CD4-positive, alpha-beta memory T cell (primary cell): ENCODE measurements at places on chromosomes 5 and 9.

GRCh38 chr5:132258102-132259068 is 889 bp downstream of the PDLIM4 start:
- no peak for DNase-seq

GRCh38 chr5:115124741-115125140 is 45.0 kb downstream of the TRIM36 start:
- no peak for DNase-seq

DNA sequence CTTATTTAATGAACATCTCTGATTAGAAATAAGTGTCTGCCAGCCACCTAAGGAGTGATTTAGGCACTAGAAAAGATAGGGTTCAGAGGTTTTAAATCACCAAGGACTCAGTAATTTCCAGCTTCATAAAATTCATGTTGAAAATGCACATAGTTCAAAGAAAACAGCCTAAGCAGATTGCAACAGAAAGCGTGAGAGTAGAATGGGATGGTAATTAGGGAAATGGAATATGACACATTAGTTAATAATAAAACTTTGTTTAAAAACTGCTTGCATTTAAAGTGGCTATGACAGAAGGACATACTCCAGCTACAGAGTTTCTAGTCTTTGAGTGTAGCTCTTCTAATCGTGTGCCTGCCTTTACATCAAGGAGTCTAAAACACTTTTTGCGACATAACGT is 490.8 kb downstream of the TLE4 start:
- no peak for DNase-seq

GRCh38 chr5:119515192-119515591 is 62.9 kb downstream of the HSD17B4 start:
- DNase-seq = no peak

- no peak for DNase-seq
These were observed 410.2 kb downstream of the ACTL7B start for GRCh38 chr9:108445431-108446071.

DNA sequence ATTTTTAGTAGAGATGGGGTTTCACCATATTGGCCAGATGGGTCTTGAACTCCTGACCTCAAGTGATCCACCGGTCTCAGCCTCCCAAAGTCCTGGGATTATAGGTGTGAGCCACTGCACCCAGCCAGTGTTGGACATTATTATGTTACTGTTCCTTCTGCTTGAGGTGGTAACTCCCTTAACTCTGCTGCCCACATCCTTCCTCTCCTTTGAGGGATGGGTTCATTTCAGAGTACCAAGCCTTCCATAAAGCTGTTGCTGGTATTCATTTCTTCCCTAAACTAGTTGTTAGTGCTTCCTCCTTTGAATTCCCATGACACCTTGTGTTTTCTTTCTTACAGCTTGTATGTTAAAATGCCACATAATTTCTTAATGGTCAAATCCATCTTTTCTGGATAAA is 54.0 kb downstream of the CTNNA1 start:
- DNase-seq = no peak

DNA sequence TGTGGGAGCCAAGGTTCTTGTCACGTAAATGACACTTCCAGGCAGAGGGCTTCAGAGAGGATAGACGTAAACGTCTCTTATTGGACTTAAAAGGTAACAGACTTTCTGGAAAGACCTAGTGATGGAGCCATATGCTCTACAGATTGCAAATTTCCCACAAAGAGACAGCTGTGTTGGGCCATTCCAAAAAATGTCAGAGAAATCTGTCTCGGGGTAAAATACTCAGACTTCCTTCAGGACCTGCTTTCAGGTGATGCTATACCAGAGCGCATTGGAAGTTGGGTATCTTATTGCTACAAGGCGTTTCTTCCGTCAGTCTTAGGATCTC is 29.2 kb downstream of the PROP1 start:
- no peak for DNase-seq

GRCh38 chr9:36991516-36992134 is 42.4 kb downstream of the PAX5 start:
- no peak for DNase-seq

DNA sequence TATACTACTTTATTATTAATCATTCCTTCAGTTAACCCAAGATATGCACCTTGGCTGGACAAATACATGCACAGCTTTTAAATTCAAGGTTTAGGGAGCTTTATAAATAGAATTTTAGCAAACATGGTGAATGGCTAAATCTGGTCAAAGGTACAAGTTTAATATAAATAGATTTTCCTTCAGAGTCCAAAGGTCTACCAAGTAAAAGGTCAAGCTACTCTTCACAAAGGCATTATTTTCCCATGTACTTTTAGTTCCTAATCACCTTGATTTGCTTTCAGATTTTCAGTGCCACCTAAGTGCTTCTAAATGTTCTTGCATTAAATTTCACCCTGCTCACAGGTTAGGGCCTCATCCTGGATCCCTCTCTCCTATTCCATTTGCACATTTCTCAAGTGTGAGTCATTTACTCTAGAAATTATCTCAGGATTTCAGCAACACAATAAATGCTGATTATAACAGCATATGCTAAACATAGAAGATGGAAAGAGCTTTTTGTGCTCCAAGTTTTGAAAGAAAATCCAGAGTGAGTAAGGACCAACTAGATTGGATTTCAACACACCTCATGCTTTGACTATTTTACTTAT is 459.4 kb upstream of the ITGA1 start:
- DNase-seq = no peak

GRCh38 chr5:72126796-72127195 is 19.5 kb downstream of the MAP1B start:
- DNase-seq = no peak

DNA sequence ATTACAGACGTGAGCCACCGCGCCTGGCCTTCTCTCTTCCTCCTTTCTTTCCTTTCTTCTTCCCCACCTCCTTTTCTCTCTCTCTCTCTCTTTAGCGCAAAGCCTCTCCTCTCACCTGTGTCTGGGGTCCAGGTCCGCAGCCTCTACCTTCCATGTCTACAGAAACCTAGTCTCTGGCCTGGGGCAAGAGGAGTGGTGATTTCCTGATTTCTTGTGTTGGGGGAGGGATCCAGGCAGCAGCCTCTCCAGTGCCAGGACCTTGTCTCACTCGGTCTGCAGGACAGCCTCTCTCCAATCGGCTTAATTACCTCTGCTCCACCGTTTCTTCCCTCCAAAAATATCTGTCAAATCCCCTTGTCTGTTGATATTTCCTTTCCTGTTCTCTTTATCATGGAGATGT is 16.1 kb upstream of the FAM120A start:
- DNase-seq = no peak

DNA sequence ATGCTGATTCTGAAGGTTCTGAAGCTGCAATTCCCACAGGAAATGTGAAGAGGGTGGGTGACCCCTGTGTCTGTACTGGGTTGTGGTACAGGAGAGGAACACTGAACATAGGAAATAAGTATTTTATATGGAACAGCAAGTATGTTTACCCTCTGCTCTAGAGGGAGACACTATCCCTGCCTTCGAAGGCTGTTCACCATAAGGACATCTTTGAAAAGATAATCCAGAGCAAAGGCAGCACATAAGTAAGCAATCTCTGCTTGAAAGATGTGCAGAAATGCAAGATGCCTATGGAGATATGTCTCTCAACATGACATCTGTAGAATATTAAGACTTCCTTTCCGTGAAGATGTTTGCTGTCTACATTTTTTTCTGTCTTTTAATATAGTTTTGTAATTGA is 184.4 kb upstream of the EFNA5 start:
- no peak for DNase-seq

DNA sequence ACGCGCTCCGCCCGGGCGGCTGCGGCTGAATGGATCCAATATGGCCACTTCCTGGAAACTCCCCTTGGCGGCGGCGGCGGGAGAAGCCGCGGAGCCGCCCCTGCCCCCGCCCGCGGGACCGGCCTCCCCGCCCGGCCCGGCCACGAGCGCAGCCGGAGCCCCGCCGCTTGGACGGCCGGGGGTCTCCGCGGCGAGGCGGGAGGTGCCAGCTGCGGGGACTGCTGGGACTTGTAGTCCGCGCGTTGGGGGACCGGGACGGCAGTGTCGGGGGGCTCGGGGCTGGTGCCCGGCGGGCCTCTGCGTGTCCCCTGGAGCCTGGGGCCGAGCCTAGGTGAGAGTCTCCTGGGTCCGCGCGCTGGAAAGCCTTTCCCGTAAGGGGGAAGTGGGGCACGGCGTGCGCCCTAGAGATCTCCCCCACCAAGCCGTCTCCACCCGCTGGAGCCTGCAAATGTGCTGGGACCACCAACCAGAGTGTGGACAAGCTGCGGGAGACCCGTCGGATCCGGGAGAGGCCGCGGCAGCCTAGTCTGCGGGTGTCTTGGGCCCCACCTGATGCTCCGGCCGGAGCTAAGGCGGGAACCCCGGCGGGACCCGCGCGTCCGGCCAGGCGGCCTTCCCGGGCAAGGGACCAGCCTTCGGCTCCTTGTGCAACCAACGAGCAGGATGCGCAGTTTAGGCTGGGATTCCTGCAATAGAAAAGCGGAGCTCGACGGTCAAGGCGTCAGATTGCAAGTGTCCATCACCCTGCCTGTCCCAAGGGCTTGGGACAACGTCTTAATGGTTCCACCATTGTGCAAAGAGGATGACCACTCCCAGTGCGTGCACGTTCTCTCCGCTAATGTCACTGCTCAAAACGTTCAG is at the start of gene SEPTIN8:
TSS of gene SEPTIN8 (minus strand) at position 31 of the 861 bp plus-strand sequence. CDS start 102 bp downstream, outside the sequence.
- DNase-seq = peak; percentile 51

DNA sequence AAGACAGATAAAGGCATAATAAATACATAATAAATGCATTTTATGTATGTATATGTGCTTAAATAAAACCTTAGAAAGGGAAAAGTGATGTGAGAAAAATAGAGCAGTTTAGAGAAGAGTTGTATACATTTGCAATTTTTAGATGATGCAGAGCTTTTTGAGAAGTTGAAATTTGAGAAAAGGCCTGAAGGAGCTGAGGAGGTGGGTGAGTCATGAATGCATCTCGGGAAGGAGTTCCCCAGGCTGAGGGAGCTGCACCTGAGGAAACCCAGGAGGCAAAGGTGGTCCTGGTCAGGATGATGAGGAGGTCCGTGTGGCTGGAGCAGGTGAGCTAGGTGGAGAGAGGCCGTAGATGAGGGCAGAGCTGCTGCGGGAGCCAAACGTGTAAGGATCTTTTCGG is 17.4 kb upstream of the CD180 start:
- no peak for DNase-seq

- DNase-seq = no peak
These were observed 196.2 kb downstream of the FRMD3 start for GRCh38 chr9:83342006-83342405.

- no peak for DNase-seq
These were observed 10.2 kb downstream of the OR2V1 start for GRCh38 chr5:181120761-181121160.

DNA sequence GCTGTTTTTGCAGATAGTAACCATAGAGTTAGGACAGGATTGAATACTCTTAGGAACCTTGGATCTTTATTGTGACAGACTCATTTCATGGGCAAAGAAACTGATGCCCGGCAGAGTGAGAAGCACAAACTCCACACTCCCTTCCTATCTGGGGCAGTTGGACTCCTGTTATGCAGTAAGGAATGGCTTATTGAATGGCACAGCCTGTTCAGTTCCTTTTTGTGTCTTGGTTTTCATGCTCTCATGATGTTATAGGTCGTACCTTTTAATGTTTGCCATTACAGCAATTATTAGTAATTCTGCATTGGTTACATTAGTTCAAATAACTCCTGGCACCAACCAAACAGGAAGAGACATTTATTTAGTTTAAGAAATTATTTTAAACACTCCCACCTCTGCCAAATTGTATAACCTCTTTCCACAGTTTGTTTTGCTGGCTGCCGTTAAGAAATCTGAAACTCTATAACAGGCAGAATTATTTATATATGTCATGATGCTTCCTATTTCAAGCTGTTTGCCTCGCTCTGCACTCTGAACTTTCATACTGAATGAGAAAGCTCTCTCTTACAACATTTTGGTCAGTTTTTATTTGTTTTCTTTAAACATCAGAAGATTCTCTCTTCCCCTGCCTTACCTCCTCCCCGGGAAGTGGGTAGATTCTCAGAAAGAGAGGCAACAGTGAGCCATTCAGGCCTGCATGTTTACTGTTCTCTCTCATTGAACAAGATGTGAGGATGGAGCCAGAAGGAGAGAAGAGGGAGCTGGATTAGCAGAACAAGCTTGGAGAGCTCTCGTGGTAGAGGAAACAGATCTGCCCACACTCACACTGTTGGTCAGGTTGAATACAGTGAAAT is 144.4 kb downstream of the ARHGEF28 start:
- DNase-seq = no peak

DNA sequence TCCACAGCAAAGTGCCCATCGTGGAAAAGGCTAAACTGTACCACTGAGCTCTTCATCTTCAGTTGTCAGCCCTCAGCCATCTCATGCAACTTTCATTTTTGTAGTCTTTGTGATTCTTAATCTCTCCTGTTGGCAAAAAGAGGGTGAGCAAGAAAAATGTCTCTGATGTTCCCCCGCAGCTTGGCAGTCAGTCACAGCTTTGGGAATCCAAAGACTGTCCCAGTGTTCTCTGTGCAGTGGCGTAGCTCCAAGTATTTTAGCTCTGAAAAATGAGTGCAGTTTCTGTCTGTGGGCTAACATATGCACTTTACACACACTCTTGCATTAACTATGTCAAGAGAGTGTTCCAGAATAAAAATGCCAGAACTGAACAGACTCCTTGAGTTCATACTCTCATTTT is 372.2 kb downstream of the TMEM232 start:
- DNase-seq = no peak

- no peak for DNase-seq
These were observed 99.0 kb downstream of the MEGF10 start for GRCh38 chr5:127389601-127390000.

DNA sequence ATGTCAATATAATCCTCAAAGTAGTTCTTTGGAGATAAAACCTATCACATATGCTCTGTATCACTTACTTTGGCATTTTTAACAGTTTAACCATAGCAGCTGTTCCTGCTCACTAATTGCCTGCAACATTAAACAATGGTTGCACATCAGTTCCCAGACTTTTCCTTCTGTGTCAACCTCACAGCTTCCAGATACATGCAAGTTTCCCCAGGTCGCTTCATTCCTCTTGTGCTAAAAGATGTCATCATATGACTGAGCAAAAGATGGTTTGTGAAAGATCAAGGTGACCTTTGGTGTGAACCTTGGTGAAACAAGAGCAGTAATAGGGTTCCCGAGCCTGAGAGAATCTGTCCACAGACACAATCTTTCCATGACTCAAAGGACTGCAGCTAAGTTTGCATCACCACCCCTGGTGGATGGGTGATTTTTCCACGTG is 500.4 kb upstream of the PAPPA start:
- DNase-seq = no peak

DNA sequence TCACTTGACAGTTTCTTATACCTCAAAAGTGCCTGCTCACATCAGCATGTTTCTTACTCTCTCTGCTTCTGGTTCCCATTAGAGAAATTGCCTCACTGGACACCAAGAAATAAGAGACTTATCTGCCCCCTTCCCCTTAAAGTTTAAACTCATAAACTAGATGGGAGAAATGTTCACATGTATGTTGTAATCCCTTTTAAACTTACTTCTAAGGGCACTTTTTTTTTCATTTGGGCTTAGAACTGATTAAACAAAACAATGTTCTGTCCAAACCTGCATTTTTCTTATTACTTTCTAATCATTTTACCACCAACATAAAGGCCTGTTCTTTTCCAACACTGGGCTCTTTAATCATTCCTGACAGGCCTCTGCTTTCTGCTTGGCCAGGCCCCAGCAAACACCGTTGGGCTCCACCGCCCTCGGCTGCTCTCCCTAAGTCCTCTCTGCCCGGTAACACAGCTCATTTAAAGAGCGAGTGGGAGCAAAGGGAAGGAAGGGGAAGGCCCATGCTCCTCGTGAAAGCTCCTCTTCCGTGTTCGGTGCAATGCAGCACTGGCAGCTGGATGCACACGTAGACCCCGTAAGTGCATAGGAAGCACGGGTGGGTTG is 53.4 kb downstream of the ROR2 start:
- no peak for DNase-seq

GRCh38 chr5:35869685-35870277 is 13.1 kb downstream of the IL7R start:
- no peak for DNase-seq
